ENCODE measurements at places on chromosomes 12 and 14.

GRCh38 chr12:69481133-69481532 is 10.9 kb downstream of the FRS2 start:
- no peak for DNase-seq

DNA sequence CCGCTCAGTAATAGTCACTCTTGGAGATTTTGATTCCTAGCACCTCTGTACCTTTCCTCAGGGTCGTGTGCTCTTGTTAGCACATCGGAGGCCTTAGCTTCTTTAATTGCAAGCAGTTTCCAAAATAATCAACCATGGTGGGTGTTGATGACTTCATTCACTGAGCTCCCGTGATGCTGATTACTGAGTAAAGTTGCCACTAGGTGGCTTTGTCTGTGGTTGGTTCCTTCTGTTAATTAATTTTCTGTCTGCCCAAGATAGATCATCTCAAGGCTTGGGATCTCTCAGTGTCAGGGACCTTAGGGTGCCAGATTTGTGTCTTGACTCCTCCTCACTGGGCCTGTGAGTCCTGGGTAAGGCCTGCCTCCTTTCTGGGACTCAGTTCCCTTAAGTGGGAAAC is 54.3 kb downstream of the PTPN11 start:
- DNase-seq: no peak

- no peak for DNase-seq
Measured at GRCh38 chr14:22579236-22579635, 9.8 kb downstream of the DAD1 start.

DNA sequence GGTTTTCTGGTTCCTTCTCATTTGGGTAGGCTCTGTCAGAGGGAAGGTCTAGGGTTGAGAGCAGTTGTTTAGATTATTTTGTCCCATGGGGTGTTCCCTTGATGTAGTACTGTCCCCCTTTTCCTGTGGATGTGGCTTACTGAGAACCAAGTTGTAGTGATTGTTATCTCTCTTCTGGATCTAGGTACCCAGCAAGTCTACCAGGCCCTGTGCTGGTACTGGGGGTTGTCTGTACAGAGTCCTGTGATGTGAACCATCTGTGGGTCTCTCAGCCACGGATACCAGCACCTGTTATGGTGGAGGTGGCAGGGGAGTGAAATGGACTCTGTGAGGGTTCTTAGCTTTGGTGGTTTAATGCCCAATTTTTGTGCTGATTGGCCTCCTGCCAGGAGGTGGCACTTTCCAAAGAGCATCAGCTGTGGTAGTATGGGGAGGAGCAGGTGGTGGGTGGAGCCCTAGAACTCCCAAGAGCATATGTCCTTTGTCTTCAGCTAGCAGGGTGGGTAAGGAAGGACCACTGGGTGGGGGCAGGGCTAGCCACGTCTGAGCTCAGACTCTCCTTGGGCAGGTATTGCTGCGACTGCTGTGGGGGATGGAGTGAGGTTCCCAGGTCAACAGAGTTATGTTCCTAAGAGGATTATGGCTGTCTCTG is 179.3 kb upstream of the BTG1 start:
- no peak for DNase-seq

GRCh38 chr12:50467439-50467838 is 37.3 kb upstream of the DIP2B start:
- no peak for DNase-seq

DNA sequence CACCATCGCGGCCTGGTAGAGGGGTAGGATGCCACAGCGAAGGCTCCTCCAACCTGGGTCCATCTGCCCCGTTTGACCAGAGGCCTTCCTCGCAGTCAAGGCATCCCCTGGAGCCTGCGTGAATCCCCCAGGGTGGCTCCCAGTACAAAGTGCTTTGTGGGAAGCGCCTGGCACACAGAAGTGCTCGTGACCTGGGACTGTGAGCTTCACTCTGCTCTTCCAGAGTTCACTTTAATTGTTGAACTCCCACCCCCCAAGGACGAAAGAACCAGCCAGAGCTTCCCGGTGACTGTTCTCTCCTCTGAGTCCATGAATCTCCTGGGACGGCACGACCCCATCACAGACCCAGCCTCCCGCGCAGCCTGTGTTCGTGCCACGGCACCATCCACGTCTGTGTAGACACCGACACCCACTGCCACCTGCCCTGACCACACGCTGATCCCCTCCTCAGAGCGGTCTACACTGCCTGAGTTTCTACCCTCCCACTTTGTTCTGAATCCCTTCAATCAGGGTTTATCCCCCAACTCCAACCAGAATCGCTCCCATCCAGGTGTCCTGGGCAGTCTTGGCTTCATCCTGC is 15.9 kb downstream of the P2RX2 start:
- no peak for DNase-seq

DNA sequence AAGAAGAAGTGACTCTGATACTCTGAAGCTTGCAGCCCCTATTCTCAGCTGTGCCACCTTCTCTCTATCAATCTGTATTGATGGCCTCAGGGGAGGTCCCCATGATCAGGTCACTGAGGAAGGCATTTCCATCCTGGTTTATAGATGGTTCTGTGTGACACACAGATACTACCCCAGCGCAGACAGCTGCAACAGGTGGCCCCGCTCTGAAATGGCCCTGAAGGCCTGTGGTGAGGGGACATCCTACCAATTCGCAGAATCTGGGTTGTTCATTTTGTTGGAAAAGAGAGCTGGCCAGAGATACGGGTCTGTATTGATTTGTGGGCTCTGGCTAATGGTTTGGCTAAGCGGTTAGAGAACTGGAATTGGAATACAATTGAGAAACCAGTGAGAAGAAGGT is 21.7 kb downstream of the DLK1 start:
- DNase-seq: no peak

GRCh38 chr12:132237772-132238487 is 91.5 kb downstream of the GALNT9 start:
- DNase-seq: no peak

DNA sequence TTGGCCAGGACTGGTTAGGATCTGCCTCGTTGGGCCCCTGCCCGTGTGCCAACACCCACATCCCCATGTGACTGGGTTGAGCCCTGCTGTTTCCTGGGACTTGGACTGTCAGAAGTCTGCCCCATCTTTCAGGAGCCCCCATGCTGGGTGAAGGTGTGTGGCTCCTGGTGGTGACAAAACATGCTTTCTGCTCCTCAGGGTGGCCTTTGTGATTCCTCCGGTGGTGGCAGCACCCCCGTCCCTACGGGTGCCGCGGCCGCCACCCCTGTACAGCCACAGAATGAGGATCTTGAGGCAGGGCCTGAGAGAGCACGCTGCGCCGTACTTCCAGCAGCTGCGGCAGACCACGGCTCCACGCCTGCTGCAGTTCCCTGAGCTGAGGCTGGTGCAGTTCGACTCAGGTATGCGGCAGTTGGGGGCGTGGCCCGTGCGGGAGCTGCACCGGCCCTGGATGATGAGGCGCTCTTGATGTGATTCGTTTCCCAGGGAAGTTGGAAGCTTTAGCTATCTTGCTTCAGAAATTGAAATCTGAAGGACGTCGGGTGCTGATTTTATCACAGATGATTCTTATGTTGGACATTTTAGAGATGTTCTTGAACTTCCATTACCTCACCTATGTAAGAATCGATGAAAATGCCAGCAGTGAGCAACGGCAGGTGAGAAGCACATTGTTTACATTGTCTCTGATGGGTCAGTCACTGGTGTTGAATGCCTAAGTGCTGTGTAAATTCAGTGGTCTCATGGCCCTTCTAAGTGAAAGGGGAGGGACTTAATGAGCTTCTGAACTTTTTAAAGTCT is 80.0 kb downstream of the EP400 start:
- DNase-seq: no peak

DNA sequence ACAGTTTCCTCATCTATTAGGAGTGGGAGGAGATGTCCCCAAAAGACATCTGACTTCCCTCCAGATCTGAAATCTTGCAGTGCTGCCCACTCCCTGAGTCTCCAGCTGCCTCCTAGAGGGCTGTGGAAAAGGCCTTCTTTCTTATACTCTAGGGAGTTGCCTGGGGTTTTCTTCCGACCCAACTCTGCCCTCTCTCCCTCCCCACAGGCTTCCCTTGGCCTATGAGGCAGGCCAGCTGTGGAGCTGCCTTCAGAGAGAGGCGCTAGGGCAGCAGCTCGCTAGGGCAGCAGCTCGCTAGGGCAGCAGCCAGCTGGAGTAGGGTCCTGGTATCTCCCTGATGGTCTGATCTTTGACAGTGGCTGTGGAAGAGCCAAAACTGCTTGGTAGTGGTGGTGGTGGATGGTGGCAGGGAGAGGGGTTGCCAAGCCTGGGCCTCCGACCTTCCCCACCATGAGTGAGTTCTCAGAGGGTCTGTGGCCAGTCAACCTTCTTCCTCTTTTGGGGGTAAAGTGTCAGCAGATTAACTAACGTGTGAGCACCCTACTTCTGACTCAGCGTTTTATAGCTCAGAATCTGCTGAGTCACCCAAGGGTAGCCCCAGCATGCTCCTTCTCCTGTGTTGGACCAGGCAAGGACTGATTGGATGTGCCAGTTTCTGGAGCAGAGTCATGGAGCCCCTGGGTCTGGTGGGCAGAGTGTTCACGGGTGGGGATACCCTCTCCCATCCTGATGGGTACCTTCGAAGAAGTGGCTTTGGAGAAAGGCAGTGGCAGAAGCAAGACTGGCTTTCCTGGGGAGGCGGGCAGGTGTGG is 2.3 kb downstream of the SLC48A1 start:
- DNase-seq: no peak

GRCh38 chr14:102211240-102211639 is 71.5 kb downstream of the WDR20 start:
- DNase-seq: no peak

DNA sequence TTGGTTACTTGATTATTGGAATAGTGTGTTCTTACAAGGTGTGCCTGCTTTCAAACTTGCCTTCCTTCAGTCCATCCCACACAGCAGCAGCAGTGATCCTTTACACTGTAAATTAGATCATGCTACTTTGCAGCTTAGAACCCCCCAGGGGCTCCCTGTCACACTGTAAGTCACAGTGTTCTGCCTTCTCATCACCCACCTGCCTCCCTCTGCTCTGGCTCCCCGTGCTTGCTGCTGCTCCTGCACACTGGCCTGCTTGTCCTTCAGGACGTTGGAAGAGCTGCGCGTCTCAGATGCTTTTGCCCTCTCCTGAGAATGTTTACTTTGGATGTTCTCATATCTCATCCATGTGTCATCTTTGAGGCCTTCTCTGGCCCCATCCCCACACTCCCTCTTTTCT is 27.3 kb downstream of the ZC3H14 start:
- no peak for DNase-seq

- DNase-seq: no peak
Measured at GRCh38 chr14:97921296-97921695, 1124.1 kb downstream of the VRK1 start.

DNA sequence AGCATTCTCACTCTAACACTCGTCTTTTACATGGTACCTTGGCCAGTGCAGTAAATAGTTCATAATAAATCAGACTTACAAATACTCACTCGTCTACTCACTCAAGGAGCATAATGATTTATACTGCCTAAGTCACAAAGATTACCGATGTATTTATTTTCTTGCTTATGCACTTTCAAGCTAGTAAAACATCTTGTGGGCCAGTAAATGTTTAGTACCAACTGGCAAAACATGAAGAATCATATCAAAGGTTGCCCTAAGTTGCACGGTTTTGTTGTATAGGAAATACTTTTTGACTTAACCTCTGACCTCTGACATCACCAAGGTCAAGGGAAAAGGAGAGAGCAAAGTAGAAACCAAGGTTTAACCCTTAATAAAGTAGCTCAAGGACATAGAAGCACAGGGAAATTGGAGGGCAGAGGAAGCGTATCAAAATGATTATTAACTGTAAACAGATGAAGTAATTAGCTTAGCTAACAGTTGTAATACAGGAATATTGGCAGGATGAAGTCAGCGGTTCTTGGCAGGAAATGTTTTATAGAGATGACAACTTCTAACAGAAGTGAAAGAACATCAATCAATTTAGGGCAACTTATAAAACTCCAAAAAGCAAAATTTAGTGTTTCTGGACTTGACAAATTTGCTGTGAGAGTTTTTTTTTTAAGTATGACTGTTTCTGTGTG is 131.9 kb downstream of the HMGA2 start:
- DNase-seq: no peak

DNA sequence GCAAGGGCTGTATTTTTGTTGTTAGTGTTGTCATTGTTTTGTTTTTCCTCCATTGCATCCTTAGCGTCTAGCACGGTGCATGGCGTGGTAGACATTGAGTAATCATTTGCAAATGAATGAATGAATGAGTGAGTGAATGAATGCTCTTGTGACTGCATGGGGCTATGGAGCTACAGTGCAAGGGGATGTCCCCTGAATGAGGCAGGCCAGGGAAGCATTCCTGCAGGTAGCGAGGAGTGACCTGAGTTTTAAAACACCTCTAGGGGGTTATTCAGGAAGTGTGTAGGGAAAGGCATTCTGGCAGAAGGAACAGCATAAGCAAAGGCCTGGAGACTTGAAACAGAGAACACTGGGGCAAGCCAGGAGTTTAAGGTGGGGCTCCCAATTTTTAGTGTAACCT is 16.9 kb downstream of the MYL2 start:
- DNase-seq: no peak

GRCh38 chr12:60100160-60100559 is 504.3 kb downstream of the SLC16A7 start:
- no peak for DNase-seq

- DNase-seq: no peak
Measured at GRCh38 chr14:90491221-90491885, 94.5 kb downstream of the CALM1 start.

DNA sequence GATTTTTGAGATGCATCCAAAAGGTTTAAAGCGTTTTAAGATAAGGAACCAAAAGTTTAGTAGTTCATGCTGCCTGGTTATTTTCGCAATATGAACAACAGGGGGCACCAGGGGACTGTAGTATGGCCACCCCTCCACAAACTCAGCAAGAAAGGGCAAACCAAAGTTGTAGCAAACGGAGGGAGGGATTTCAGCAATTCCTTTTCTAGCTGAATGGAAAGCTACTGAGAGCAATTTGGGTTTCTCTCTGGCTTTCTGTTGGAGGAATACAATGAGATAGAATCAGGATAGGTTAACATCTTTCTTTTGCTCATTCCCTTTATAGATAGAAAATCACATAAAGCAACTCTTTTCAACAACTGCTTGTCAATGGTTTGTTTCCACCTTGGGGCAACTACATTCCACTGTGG is 62.5 kb downstream of the DRAM1 start:
- DNase-seq: peak; percentile 88

DNA sequence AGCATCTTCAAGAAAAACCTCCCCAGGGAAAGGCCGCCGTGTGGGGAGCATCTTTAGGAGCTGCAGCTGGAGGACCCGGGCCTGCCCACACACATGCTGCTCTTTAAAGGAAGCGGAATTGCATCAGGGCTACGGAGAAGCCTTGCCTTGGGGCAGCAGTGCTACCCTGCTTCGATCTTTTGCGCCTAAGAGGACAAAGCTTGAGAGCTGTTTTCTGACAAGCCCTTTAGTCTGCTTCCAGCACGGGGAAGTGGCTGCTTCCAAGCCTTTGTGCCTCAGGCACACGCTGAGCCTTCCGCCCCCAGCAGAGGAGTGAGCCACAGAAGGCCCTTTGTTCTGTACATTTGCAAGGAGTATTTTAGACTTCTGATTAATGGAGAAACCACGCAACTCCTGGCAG is 31.5 kb downstream of the COA8 start:
- peak; percentile 43 for DNase-seq

Measured in NCI-H510A treated with DMSO at 0.1 percent for 48 hours (cell line).